Retinal pigment epithelial cell (primary cell): ENCODE measurements at places on chromosomes 4 and X.

DNA sequence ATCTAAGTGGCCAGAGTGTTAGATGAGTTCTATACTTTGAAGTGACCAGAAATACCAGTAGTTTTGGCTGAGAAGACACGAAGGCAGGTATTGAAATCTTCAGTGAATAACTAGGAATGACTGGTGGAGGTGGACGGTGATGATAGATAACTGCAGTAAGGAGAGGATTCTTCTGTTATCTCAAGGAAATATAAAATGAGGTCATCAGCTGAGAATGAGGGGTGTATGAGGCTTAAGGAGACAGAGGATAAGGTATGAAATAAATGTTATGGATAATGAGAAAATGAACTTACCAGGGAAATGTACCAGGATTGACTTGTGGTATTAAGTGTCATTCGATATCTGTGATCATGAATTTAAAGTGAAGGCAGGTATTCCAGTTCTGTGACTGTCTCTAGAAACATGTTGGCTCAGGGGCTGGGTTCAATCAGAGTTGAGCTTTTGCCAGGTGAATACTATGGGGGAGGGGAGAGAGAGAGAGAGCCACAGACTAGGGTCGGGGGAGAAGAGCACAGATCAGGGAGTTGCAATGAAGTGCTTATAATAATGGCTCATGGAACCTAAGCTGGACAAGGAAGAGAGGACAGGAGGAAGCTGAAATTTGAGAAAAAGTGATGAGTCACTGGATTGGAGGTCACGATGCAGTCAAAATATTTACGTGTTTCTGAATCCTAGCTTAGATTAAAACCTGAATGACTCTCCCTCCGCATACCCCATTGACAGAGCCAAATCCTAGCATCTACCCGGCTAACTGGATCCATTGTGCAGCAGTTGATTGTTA is 37.5 kb upstream of the BRS3 start:
- DNase-seq = no peak

DNA sequence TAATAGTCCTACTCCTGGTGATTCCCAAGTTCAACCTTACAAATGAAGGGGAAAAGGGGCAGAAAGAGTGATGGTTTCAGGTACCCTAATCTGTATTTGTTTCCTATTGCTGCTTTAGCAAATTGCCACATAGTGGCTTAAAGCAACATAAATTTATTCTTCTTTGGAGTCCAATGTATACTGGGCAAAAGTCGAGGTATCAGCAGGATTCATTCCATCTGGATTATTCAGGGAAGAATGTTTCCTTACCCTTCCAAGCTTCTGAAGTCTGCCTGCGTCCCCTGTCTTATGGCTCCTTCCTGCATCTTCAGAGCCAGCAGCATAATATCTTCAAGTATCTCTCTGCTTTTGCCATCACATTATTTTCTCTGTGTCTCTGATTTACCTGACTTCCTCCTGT is 10.3 kb upstream of the BST1 start:
- no peak for DNase-seq

DNA sequence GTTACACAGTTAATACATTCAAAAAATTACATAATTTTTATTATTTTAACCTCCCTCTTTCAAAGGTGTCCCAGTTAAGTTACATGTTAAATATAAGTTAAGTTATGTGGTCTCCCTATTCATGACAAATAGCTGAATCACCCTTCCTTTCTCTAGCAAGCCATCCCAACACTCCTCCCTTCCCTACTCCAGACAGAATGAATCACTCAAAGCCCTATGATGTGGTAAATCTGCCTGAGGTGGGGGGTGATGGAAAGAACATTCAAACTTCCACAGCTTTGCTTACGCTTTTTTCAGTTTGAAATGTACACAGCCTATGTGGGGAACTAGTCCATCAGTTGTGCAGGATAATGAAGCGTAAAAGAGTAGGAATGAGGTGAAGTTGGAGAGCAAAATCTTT is 90.2 kb downstream of the CXCL13 start:
- peak; percentile 75 for DNase-seq

DNA sequence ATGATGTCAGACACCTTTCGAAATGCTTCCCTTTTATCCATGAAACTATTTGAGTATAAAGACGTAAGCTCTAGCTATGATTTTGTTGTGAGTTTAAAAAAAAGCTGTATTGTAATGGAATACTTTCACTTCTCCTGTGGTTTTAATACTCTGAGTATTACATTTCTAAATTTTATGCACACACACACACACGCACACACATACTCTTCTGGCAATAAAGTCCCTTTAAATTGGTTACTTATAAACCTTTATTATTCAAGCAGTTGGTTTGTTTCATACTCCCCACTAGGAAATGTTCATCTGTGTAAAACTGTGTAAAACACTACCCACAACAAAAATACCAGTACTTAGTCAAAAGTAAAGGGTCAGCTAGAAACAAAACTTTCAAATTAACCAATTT is 18.2 kb downstream of the VAMP7 start:
- no peak for DNase-seq

GRCh38 chrX:63186137-63186536 is 165.0 kb downstream of the SPIN4 start:
- DNase-seq = no peak

GRCh38 chrX:18966624-18967023 is 17.3 kb downstream of the PHKA2 start:
- DNase-seq = no peak

- DNase-seq = no peak
Observed at GRCh38 chr4:110472583-110473329, 3.2 kb upstream of the ENPEP start.

DNA sequence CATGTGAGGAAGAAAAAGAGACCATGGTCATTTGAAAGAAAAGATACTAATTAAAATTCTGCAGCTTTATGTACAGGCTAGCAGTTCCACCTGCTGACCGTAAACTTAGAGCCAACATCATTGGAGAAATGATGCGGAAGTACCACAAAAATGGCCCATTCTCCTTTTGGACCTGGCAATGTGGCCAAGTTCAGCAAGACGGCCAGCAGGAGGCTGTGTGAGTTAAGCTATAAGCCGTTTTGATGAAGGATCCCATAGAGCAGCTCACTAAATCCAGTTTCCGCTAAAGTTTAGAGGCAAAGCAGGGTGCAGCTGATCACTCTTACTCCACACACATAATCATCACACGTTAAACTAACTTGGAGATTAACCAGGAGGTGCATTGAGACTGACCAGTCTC is 133.8 kb downstream of the LDB2 start:
- DNase-seq = no peak

DNA sequence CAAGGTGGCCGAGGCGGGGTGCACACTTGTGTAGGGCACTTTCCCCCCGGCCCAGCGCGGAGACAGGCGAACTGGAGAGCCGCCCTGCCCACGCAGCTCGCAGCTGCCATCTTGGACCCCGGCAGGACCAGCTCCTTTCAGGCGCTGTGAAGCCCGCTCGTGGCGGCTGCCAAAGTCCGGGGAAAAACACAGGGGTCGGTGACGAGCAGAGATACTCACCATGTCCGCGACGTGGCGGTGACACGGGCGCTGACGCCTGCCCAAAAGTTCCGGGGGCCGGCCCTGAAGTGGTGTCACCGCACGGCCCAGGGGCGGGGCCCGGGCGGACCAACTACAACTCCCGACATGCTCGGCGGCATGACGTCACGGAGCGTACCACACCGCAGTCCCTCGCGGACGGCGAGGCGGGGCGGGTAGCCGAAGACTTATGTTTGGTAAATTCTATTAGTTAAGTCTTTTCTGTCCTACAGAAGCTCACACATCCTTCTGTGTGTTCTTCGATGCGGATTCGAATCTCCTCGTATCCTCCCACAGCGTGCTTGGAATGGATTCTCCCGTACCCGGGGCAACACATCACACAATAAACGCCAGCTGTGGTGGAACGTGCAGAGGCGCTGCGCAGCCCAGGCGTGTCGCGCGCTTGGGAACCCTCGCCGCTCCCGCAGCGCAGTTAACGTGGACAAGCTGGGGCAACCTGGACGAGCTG is at the start of gene UFSP2:
Gene UFSP2, minus strand, starts transcription at position 318 of the 706 bp plus-strand sequence. Its CDS starts 96 bp downstream, at position 222.
- peak; percentile 46 for DNase-seq

- no peak for DNase-seq
Observed at GRCh38 chr4:151407466-151408379, 1.3 kb upstream of the FHIP1A start.

GRCh38 chr4:154014407-154015321 is 225.8 kb upstream of the SFRP2 start:
- no peak for DNase-seq

- DNase-seq = no peak
Observed at GRCh38 chr4:101066626-101067170, 280.6 kb downstream of the PPP3CA start.

DNA sequence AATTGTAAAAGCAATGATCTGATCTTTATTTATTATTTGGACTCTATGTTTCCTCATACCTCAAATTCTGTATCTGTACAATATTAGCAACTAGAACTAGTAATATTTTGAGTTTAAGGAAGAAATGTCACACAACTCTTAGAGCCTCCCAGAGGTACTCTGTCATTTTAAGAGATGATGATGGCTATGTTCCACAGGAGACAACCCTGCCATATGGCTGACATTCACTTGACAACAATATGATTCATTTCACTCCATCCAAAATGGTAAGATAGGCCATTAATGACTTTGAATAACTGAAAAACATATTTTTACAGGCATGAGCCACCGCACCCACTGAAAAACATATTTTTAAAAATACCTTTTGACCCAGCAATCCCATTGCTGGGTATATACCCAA is 190.3 kb downstream of the MAML3 start:
- no peak for DNase-seq

DNA sequence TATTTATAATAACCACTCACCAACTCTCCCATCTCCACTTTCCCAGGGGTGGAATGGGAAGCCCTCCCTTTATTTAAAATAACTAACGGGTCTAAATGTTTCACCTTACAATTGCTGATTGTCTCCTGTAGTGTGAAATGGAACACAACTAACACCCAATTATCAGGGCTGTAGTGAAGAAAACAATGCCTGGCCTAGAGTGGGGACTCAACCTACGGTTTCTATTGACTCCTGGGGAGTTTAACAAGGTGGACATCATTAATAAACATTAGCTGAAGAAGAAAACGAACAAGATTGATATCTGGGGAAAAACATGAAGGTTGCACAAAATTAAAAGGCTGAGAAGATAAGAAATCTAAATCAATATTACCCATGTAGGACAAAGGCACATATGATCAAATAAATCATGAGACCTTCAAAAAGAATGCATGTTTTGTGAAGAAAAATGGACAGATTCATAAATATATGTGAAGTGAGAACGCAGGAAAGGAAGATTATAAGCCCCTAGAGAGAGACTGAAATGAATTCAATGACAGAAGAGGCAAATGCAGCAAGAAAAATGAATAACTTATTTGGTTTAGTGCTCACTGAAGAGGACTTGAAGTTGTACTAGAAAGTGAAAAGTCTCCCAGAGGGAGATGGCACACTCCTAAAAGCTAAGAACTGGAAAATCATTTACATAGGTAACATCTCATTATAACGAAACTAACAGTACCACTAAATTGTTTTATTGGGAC is 593.0 kb upstream of the AADAT start:
- no peak for DNase-seq

DNA sequence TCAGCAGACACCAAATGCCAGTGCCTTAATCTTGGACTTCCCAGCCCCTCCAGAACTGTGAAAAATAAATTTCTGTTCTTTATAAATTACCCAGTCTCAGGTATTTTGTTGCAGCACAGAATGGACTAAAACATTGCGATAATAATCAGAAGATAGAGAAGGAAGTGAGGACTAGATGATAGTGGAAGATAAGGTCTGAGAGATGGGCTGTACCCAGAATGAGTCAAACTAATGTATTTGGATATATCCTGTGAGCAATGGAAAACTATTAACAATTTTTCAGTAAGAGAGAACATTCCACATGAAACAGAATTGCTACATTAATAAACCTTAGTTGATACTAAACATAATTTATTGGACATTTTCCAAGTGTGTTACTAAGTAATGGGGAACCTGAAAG is 93.3 kb downstream of the FANCB start:
- DNase-seq = no peak

GRCh38 chrX:53320543-53321229 is 39.3 kb upstream of the IQSEC2 start:
- no peak for DNase-seq

DNA sequence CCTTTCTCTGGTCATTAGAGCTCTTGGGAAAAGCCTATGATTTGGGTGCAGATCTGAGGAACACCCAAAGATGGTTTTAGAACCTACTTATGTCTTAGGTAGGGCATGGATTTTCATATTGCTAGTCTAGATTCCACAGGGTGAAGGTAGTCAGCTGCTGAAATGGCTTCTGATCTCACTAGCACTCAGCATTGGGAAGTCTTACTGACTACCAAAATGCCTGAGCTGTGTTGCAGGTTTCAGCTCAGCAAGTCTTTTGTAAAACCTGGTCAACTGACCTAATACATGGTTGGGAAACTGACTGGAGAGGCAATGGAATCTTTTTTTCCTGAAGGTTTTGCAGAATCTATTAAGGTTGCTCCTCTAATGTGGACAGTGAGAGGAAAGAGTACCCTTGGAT is 136.4 kb downstream of the CCNG2 start:
- no peak for DNase-seq

DNA sequence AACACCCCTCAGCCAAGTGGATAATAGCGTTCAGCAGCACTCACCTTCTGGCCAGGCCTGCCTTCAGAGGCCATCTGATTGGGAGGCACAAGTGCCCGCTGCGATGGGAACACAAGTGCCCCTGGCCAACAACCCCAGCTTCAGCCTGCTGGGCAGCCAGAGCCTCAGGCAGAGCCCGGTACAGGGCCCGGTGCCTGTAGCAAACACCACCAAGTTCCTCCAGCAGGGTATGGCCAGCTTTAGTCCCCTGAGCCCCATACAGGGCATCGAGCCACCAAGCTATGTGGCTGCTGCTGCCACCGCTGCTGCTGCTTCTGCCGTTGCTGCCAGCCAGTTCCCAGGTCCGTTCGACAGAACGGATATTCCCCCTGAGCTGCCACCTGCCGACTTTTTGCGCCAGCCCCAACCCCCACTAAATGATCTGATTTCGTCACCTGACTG is 55.9 kb upstream of the MTM1 start:
- DNase-seq = no peak

DNA sequence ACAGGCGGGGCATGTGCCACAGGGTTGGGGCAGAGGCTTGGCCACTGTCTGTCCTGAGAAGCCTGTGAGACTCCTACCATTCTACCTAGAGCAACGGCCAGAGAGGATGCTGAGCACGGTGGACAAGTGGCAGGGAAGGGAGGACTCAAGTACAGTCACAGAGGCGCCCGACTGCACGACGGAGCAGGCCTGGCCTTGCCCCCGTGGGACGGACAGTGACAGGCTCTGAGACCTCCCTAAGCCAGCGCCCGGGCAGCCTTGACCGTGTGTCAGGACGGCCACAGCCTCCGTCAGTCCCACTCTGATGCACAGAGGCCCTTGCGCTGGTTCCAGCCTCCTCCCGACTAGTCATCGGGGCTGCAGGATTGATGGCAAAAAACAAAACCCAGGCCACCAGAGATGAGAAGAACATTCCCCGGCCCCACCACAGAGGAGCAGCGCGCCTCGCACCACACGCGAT is 36.7 kb upstream of the MXD4 start:
- no peak for DNase-seq
